ENCODE measurements at places on chromosomes 6 and 20. TPM values are rescaled to one million over a fixed set of nuclear protein-coding genes. Genes with fewer than 3 reads are reported as not detected.
A peak's percentile ranks its signal among the peaks of the same experiment; 100 is the strongest.

The VSX1 gene
- polyA plus RNA-seq, result not detected

DNA sequence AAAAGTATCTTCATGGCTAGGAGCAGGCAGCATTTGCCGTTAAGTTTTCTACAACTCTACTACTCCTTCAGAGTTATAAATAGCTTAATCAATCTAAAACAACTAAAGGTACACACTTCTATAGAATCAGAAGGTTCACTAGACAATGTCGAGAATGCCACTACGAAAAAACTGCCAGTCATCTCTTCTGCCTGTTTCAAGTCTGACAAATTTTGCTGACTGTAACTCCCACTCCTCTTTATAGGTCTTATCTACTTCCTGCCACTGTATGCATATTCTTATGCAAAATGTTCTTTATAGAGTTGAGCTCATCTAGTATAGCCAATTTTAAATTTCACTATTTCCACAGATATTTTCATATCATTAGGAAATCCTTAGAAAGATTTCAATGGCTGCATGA, 160.1 kb downstream of the EYS start:
- no peaks in the 10 kb centered on the region for H3K4me1 ChIP-seq
- peak overlapping the region; percentile 64 for H3K27ac ChIP-seq
- no peak overlapping the region for H3K4me3 ChIP-seq
- no peak for DNase-seq

DNA sequence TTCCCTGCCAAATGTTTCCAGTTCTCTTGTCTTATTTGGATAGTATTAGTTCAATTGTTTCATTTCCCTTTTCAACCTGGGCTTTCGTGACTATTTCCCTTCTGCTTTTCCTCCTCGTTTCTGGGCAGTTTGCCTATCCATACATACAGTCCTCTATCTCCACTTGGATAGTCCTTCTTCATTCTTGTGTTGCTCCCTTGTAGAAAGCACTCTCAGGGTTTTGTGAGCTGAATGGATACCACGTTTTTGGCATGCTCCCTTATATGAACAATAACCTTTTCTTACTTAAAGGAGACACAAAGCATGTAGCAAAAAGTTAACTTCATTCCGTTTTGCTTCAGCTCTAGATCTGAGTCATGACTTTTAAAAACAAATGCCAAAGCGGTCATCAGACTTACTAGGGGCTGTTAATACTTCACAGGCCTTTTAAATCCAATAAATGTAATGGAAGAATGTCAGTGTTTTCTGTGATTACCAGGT, 16.6 kb downstream of the CRYBG1 start:
- H3K4me3 ChIP-seq, result no peak overlapping the region
- H3K27me3 ChIP-seq, result peaks cover 14% of the 10 kb centered on the region
- H3K4me1 ChIP-seq, result no peaks in the 10 kb centered on the region
- no peaks in the 10 kb centered on the region for H3K36me3 ChIP-seq
- no peak for DNase-seq

GRCh38 chr20:25372584-25373336, 17.9 kb downstream of the ABHD12 start:
- no peaks in the 10 kb centered on the region for H3K27me3 ChIP-seq
- no peaks in the 10 kb centered on the region for H3K4me1 ChIP-seq
- no peaks in the 10 kb centered on the region for H3K36me3 ChIP-seq
- H3K4me3 ChIP-seq, result no peak overlapping the region

DNA sequence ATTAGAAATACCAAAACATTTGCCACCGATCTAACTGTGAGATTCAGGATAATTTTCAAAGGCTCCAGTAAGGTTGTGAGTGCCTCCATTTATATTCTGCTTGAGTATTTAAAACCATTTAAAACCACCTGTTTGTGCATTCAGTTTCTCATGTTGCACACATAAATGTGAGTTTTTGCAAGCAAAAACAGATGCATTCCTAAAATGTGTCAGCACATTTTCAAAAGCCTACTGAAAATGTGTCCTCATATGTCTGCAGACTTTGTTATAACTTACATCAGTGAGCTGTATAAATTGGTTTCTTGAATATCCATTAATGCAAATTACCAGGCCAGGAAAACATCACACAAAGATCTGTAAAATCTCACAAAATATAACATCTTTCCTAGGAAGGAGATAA, 676.6 kb upstream of the EPHA7 start:
- H3K4me3 ChIP-seq, result no peak overlapping the region
- DNase-seq, result no peak
- H3K36me3 ChIP-seq, result no peaks in the 10 kb centered on the region
- no peaks in the 10 kb centered on the region for H3K4me1 ChIP-seq
- H3K27ac ChIP-seq, result no peak overlapping the region

GRCh38 chr6:1862411-1862810, 252.7 kb downstream of the FOXC1 start:
- peaks cover 10% of the 10 kb centered on the region for H3K27me3 ChIP-seq
- H3K4me3 ChIP-seq, result no peak overlapping the region
- no peaks in the 10 kb centered on the region for H3K36me3 ChIP-seq
- H3K27ac ChIP-seq, result no peak overlapping the region
- H3K4me1 ChIP-seq, result no peaks in the 10 kb centered on the region

The HDGFL1 gene
- 0.43 TPM for polyA plus RNA-seq

- H3K36me3 ChIP-seq, result no peaks in the 10 kb centered on the region
- no peak for DNase-seq
- no peak overlapping the region for H3K27ac ChIP-seq
Measured at GRCh38 chr6:29501106-29501505, 13.3 kb upstream of the MAS1L start.

- H3K27me3 ChIP-seq, result no peaks in the 10 kb centered on the region
- no peaks in the 10 kb centered on the region for H3K36me3 ChIP-seq
- peak overlapping the region; percentile 78 for H3K27ac ChIP-seq
- DNase-seq, result peak; percentile 21
Measured at GRCh38 chr20:38804682-38805501, 605 bp upstream of the PPP1R16B start.

The KCNQ5 gene
- polyA plus RNA-seq, result 2.0 TPM

DNA sequence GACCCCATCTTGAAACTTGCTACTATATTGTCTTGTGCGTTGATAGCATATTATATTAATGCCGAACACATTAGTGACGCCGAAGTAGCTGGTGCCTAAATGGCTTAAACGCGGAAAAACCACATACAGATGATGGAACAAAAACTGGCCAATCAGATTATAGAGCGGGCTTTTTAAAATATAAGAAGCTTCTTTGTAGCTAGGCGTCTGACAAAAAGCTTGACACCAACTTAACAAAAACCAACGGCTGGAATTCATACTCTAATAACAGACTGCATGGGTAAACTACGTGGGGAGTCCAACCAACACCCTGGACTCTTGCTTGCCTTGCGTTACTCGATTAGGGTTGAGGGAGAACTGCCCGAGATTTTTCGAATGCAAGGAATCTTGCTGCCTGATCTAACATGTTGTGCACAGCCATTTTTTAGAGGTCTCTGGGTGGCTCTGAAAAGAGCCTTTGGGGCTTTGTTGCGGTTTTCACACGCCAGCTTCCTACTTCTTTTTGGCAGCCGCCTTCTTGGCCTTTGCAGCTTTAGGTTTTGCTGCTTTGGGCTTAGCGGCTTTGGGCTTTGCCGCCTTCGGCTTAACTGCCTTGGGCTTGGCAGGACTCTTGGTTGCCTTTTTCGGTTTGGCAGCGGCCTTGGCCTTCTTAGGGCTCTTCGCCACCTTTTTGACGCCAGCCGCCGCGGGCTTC, 45.7 kb downstream of the OR2B2 start:
- no peaks in the 10 kb centered on the region for H3K36me3 ChIP-seq
- H3K27ac ChIP-seq, result peak overlapping the region; percentile 68
- peaks cover 19% of the 10 kb centered on the region for H3K4me1 ChIP-seq
- no peaks in the 10 kb centered on the region for H3K27me3 ChIP-seq
- no peak for DNase-seq

GRCh38 chr20:63486300-63486855, 12.5 kb downstream of the EEF1A2 start:
- peaks cover 32% of the 10 kb centered on the region for H3K4me1 ChIP-seq
- H3K27ac ChIP-seq, result no peak overlapping the region
- no peak for DNase-seq
- H3K36me3 ChIP-seq, result no peaks in the 10 kb centered on the region
- peaks cover 15% of the 10 kb centered on the region for H3K27me3 ChIP-seq

The PTK6 gene
- polyA plus RNA-seq, result 0.07 TPM

- H3K27me3 ChIP-seq, result no peaks in the 10 kb centered on the region
- no peaks in the 10 kb centered on the region for H3K36me3 ChIP-seq
- H3K27ac ChIP-seq, result no peak overlapping the region
- DNase-seq, result no peak
Measured at GRCh38 chr6:141752677-141753076, 380.0 kb upstream of the GJE1 start.

- no peak overlapping the region for H3K27ac ChIP-seq
- DNase-seq, result no peak
- H3K4me1 ChIP-seq, result no peaks in the 10 kb centered on the region
- H3K36me3 ChIP-seq, result no peaks in the 10 kb centered on the region
Measured at GRCh38 chr6:88952065-88952704, 11.2 kb downstream of the RNGTT start.

- DNase-seq, result no peak
- H3K4me3 ChIP-seq, result no peak overlapping the region
- no peaks in the 10 kb centered on the region for H3K27me3 ChIP-seq
- no peak overlapping the region for H3K27ac ChIP-seq
- H3K4me1 ChIP-seq, result no peaks in the 10 kb centered on the region
Measured at GRCh38 chr6:128024969-128025368, 124.1 kb upstream of the THEMIS start.

The HCK gene
- polyA plus RNA-seq, result not detected

DNA sequence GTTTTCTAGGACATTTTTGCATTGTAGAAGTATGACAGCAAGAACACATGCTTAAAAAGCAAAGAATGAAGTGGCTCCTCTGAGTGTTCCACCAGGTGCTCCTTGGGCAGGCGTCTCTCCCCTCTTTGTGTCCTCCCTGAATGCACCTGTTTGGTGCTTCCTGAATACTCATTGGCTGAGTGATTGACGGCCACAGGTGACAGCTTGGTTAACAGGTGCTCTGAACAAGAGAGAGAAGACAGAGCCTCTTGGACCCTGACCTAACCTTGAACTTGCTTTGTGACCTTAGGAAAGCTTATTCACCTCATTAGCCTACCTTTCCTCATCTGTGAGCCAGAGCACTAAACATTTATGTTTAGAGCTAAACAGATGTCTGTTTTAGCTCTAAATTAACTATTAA, 93.7 kb downstream of the TULP4 start:
- no peak overlapping the region for H3K4me3 ChIP-seq
- H3K27me3 ChIP-seq, result no peaks in the 10 kb centered on the region
- no peaks in the 10 kb centered on the region for H3K36me3 ChIP-seq
- peaks cover 23% of the 10 kb centered on the region for H3K4me1 ChIP-seq

- no peak for DNase-seq
- peak overlapping the region; percentile 65 for H3K27ac ChIP-seq
- no peak overlapping the region for H3K4me3 ChIP-seq
- H3K27me3 ChIP-seq, result no peaks in the 10 kb centered on the region
- H3K36me3 ChIP-seq, result no peaks in the 10 kb centered on the region
- H3K4me1 ChIP-seq, result peaks cover 11% of the 10 kb centered on the region
Measured at GRCh38 chr6:10347561-10348327, 67.1 kb downstream of the TFAP2A start.

The SUMO4 gene
- polyA plus RNA-seq, result 0.27 TPM

- H3K4me3 ChIP-seq, result peak overlapping the region; percentile 47
- no peak for DNase-seq
- H3K4me1 ChIP-seq, result peaks cover 14% of the 10 kb centered on the region
- H3K27ac ChIP-seq, result peak overlapping the region; percentile 79
- no peaks in the 10 kb centered on the region for H3K27me3 ChIP-seq
Measured at GRCh38 chr6:26170951-26171841, 84.0 kb downstream of the HFE start.

GRCh38 chr6:11586117-11586516, 48.6 kb downstream of the TMEM170B start:
- peaks cover 9% of the 10 kb centered on the region for H3K27me3 ChIP-seq
- DNase-seq, result no peak
- H3K4me1 ChIP-seq, result no peaks in the 10 kb centered on the region
- H3K27ac ChIP-seq, result no peak overlapping the region
- no peak overlapping the region for H3K4me3 ChIP-seq

GRCh38 chr6:38480036-38480435, 159.7 kb downstream of the BTBD9 start:
- H3K27me3 ChIP-seq, result peaks cover 4% of the 10 kb centered on the region
- no peak for DNase-seq
- H3K4me1 ChIP-seq, result no peaks in the 10 kb centered on the region
- no peak overlapping the region for H3K4me3 ChIP-seq
- H3K27ac ChIP-seq, result no peak overlapping the region

GRCh38 chr20:15603978-15604805, 969.1 kb downstream of the KIF16B start:
- no peak overlapping the region for H3K27ac ChIP-seq
- H3K4me3 ChIP-seq, result no peak overlapping the region
- no peaks in the 10 kb centered on the region for H3K36me3 ChIP-seq
- no peaks in the 10 kb centered on the region for H3K4me1 ChIP-seq
- DNase-seq, result no peak

DNA sequence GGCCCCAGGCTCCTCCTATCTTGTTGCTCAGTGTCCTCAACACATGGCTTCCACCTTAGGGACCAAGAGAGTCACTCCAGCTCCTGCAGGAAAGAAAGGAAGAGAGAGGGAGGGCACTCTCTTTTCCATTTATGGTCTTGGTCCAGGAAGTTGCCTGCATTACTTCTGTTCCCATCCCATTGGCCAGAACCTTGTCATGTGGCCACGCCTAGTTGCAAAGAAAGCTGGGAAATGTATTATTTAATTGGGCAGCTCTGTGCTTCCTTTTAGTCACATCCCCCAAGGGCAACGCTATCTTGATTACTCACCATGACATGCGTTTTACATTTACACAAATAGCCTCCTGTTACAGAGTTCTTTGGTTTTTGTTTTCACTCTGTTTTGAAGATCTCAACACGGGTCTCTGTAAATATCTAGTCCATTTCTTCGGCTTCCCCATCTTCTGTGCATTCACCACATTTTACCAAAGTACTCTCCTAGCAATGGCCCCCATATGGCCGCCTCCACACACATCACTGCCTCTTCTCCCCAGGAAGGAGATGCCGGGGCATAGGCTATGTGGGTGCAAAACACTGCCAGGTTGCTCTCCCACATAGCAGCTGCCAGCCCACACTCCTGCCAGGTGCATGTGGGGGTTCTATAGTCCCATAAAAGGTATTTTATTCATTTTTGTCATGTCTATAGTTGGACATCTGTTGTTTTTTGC, 35.7 kb upstream of the ZMYND8 start:
- peak overlapping the region; percentile 95 for H3K27ac ChIP-seq
- no peaks in the 10 kb centered on the region for H3K36me3 ChIP-seq
- peak; percentile 71 for DNase-seq
- H3K27me3 ChIP-seq, result no peaks in the 10 kb centered on the region
- H3K4me3 ChIP-seq, result no peak overlapping the region

The ME1 gene
- 3.1 TPM for polyA plus RNA-seq

GRCh38 chr6:25178336-25179035, 100.7 kb upstream of the CARMIL1 start:
- H3K36me3 ChIP-seq, result no peaks in the 10 kb centered on the region
- no peak for DNase-seq
- no peak overlapping the region for H3K27ac ChIP-seq
- H3K4me3 ChIP-seq, result no peak overlapping the region
- no peaks in the 10 kb centered on the region for H3K4me1 ChIP-seq

DNA sequence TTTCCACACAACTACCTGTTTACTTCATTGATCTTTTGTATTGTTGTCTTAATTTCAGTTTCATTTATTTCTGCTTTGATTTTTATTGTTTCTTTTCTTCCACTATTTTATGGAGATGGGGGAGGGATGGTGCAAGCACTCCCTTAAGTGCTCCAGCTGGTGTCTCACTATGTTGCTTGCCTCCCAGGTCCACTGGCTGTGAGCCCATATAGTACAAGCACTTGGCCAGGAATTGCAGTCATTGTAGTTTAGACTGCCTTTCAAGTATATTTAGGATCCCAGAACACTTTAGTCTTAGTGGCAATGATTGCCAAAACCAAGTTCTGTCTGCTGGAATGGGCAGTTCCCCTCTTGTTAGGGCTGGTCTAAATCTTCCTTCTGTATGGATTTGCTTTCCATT, 34.9 kb upstream of the MAN1A1 start:
- H3K4me3 ChIP-seq, result no peak overlapping the region
- no peak for DNase-seq
- no peaks in the 10 kb centered on the region for H3K36me3 ChIP-seq
- no peaks in the 10 kb centered on the region for H3K4me1 ChIP-seq

The SMAP1 gene
- 12.3 TPM for polyA plus RNA-seq

All from K562 (cell line).